ENCODE measurements at places on chromosomes 5 and 9. TPM values are rescaled to one million over a fixed set of nuclear protein-coding genes. Genes with fewer than 3 reads are reported as not detected.
A peak's percentile ranks its signal among the peaks of the same experiment; 100 is the strongest.

Gene SLC2A6
- total RNA-seq: 21.7 TPM

Gene STPG3
- total RNA-seq: not detected

Gene CCL27
- not detected for total RNA-seq

Gene PCDHB14
- total RNA-seq: 0.58 TPM

Gene NDUFS4
- 72.6 TPM for total RNA-seq

Gene SV2C
- total RNA-seq: not detected

Gene LRRC70
- total RNA-seq: 1.5 TPM

Gene HTR1A
- not detected for total RNA-seq

Gene FOXD4
- total RNA-seq: 0.80 TPM

DNA sequence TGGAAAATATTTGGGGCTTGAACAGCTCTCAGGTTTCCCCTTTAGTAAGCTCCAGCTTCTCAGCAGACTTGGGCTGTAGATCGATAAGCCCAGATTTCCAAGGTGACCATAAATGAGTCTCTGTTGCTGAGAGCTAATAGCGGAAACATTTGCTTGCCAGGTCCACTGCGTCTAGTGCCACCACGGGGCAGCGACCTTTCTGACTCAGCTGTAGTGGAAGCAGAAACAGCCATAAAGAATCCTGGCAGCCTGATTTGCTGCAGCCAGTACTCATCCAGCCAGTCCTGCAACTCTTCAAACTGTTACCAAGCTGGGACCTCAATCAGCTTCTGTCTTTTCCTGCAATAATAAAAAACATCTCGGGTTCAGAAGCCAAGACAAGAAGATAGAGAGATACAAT is 241.7 kb downstream of the DOCK8 start:
- H3K4me3 ChIP-seq: no peak overlapping the region
- peaks cover 11% of the 10 kb centered on the region for H3K4me1 ChIP-seq
- DNase-seq: peak; percentile 65
- no peaks in the 10 kb centered on the region for H3K27me3 ChIP-seq
- H3K36me3 ChIP-seq: no peaks in the 10 kb centered on the region
- H3K27ac ChIP-seq: no peak overlapping the region

- no peaks in the 10 kb centered on the region for H3K36me3 ChIP-seq
- H3K27ac ChIP-seq: no peak overlapping the region
- no peak overlapping the region for H3K4me3 ChIP-seq
- H3K4me1 ChIP-seq: peaks cover 17% of the 10 kb centered on the region
- DNase-seq: no peak
Observed at GRCh38 chr5:1108023-1108864, 3.6 kb downstream of the SLC12A7 start.

DNA sequence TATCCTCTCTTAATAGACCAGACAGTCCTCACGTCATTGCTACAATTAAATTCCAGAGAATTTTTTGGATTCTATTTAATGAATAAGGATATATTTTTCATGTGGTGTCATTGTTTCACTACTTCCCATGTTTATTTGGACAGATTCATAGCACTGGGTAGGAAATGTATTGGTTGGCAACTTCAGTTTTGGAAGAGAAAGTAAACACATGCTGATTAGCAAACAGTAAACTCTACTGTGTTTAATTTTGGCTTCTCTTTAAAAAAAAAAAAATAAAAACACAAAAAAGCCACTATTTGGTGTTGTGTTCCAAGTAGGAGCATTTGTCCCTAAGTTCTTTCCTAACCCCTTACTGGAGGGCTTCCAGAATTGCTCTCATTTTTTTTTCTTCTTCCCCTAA is 77.3 kb downstream of the NFIB start:
- no peaks in the 10 kb centered on the region for H3K27me3 ChIP-seq
- no peak overlapping the region for H3K4me3 ChIP-seq
- DNase-seq: no peak
- H3K36me3 ChIP-seq: no peaks in the 10 kb centered on the region
- peaks cover 31% of the 10 kb centered on the region for H3K4me1 ChIP-seq

- H3K4me3 ChIP-seq: no peak overlapping the region
- no peaks in the 10 kb centered on the region for H3K36me3 ChIP-seq
- H3K4me1 ChIP-seq: no peaks in the 10 kb centered on the region
- no peak overlapping the region for H3K27ac ChIP-seq
Observed at GRCh38 chr5:101160002-101160401, 256.9 kb upstream of the ST8SIA4 start.

- no peak overlapping the region for H3K27ac ChIP-seq
- H3K27me3 ChIP-seq: no peaks in the 10 kb centered on the region
- peak; percentile 30 for DNase-seq
Observed at GRCh38 chr9:73667749-73668148, 516.1 kb downstream of the ANXA1 start.

GRCh38 chr9:136171801-136172411 is 33.0 kb downstream of the LHX3 start:
- H3K4me1 ChIP-seq: no peaks in the 10 kb centered on the region
- H3K27me3 ChIP-seq: peaks cover 12% of the 10 kb centered on the region
- H3K36me3 ChIP-seq: no peaks in the 10 kb centered on the region
- DNase-seq: peak; percentile 10
- no peak overlapping the region for H3K4me3 ChIP-seq

- no peak for DNase-seq
- peaks cover 8% of the 10 kb centered on the region for H3K4me1 ChIP-seq
- peak overlapping the region; percentile 92 for H3K27ac ChIP-seq
- H3K4me3 ChIP-seq: no peak overlapping the region
- no peaks in the 10 kb centered on the region for H3K36me3 ChIP-seq
Observed at GRCh38 chr5:92553326-92553725, 1027.7 kb downstream of the NR2F1-AS1 start.

DNA sequence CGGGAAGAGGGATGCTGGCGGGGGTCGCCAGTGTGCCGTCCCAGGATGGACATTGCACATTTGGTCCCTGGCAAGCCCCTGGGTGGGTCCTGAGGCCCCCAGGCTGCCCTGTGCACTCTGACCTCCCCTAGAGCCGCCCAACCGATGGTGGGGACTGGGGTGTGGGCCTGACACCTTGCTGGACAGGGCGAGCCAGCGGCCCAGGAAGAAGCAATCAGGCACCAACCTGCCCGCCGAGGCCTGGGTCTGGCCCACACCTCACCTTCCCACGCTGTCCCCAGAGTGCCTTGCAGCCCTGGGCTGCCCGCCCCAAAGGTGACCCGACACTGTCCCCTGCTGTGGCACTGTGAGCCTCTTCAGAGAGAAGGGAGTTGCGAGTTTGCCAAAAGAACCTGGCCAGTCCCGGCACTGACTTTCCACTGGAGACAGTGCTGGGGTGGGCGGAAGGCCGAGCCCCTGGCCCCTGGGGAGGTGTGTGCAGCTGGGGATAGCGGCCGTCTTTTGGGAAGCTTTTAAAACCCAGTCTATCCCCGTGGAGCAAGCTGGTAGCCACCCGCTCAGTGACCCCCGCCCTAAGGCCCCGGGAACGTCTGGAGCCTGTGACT is 12.0 kb upstream of the NRARP start:
- H3K27ac ChIP-seq: no peak overlapping the region
- H3K4me3 ChIP-seq: no peak overlapping the region
- DNase-seq: no peak
- H3K4me1 ChIP-seq: peaks cover 29% of the 10 kb centered on the region

Data from PC-3 (cell line).